ENCODE measurements at places on chromosomes 12 and 14.

DNA sequence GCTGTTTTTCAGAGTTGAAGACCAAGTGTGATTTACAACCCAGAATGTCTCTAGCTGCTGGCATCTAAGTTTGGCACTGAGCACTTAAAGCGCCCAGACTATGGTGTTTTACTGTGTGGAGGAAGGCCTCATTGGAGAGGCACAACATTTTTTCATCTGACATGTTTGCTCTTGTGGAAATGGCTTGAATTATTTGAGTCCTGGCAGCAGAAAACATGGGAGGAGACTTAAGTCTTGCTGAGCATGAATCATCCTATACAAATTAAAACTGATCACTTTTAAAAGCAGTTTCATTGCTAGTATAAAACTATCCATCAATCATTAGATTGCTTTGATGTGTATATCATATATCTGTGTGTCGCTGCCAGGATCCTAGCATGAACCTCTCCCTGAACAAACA, 85.9 kb upstream of the REP15 start:
- no peak for DNase-seq

DNA sequence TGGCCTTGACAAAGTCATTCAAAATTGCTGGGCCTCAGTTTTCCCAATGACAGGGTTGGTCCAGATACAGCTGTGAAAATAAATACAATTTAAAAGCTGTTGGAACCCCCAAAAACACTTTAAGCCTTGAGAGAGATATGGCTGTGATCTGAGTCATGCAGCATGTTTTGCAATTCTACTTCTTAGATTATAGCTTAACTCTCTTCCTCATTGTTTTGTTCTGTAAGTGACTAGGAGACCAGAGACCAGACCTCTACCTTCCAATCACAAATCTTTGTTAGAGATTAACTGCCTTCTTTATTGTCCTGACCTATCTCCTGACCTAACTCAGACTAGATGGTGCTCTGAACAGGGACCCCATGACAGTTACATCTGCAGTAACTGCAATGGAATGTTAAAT, 198.1 kb downstream of the STXBP6 start:
- DNase-seq: no peak

GRCh38 chr14:66009089-66009488, 477.1 kb upstream of the CCDC196 start:
- no peak for DNase-seq

DNA sequence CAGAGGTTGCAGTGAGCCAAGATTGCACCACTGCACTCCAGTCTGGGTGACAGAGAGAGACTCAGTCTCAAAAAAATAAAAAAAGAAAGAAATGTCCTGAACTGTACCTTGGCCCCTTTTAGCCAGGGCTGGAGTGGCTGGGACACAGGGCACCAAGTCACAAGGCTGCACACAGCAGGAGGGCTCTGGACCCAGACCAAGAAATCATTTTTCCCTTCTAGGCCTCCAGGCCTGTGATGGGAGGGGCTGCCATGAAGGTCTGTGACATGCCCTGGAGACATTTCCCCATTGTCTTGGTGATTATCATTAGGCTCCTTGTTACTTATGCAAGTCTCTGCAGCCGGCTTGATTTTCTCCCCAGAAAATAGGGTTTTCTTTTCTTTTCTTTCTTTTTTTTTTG, 5.1 kb upstream of the ACOT6 start:
- no peak for DNase-seq

DNA sequence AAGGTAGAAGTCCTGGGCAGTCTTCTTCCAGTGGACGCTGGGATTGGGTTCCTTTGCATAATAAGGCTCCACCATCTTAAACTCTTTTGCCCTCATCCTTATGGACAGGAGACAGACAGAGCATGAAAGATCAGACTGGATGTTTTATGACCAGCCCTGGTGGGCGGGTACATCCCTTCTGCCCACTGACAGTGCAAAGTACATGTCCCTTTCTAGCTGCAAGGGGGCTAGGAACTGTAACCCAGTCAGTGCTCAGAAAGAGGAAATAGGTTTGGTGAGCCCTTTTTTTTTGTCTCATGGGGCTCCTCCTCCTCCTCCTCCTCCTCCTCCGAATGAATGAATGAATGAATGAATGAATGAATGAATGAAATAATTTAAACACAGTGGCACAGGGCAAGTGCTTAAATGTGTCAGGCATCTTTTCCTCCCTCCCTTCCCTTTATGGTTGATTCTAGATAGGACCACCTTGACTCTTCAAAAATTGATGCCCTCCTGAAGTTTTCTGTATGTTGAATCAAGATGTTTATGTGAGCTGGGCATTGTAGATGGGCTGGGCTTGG, 36.4 kb upstream of the HNF1A start:
- DNase-seq: no peak

DNA sequence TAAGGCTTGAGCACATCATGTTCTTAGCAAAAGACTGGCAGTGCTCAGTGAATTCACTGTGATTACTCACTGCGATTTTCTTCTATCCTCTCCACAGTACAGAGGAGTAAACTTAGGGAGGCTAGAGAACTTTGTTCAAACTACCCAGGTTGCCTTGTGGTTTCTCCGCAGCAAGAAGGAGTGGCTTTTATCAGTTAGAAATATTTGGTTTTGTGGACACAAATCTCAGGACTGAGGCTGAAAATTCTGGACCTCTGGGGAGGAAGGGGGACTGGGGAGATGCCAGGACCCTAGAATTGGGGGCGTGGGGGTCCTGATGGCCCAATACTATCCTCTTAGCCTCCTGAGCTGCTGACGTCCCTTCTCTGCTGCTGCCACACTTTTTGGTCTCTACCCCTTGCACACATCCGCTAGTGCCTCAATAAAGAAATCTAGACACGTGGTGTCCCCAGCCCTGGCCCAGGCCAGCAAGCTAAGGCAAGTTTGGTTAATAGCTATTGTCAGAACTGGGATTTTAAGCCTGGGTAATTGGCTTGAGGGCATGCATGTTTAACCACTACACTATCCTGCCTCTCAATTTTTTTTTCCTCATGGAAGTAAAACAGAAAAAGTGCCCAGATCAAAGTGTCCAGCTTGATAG, 842 bp downstream of the OAS2 start:
- DNase-seq: peak; percentile 25

GRCh38 chr12:129706716-129707115, 197.1 kb downstream of the TMEM132D start:
- DNase-seq: no peak
